ENCODE measurements at places on chromosomes 16 and 17.

GRCh38 chr16:12245088-12245920 lies 268.8 kb downstream of the SNX29 start:
- DNase-seq, result no peak

DNA sequence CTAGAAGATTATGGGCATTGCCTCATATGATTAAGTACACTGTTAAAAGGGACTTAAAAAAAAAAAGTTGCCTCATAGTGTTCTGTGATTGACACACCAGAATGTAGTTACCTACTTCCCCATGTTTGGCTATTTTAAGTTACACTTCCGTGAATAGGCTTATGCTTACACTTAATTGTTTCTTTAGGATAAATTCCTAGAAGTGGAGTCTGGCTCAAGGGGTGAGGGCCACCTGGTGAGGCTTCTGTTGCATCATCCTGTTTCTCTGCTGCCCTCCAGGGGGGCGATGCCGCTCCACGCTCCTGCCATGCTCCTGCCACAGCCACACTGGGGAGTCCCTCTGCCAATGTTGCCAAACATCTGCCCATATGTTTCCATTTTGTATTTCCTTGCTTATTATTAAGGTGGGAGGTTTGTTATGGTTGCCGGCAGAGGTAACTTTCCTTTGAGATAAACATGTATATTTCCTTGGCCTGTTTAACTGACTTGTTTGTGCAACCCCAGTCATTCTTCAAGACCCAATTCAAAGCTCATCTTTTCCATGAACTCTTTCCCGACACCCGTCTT lies 73.1 kb downstream of the KSR1 start:
- DNase-seq, result peak; percentile 43

DNA sequence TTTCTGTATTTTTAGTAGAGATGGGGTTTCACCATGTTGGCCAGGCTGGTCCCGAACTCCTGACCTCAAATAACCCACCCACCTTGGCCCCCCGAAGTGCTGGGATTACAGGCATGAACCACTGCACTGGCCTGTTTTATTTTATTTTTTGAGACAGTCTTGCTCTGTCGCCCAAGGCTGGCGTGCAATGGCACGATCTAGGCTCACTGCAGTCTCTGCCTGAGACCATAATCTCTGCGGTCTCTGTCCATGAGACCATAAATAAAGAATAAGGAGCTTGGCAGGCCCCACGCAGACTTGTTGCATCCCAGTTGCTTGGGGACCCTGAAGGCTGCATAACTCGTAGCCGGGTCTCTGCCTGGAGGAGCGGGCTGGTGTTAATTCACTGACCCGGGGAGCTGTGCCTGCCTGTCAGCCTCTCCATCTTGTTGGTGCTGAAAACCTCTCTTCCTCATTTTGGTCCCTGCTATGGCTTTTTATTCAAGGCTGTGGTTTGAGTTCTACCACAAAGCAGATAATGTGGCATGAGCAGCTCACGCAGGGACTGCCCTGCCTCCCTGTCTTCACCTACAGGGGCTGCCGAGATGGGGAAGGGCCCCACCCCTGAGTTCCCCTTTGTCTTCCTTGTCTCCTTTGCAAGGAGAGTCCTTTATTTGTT lies 82.1 kb downstream of the MSI2 start:
- no peak for DNase-seq

GRCh38 chr17:65370669-65371131 lies 190.7 kb downstream of the AXIN2 start:
- DNase-seq, result no peak

DNA sequence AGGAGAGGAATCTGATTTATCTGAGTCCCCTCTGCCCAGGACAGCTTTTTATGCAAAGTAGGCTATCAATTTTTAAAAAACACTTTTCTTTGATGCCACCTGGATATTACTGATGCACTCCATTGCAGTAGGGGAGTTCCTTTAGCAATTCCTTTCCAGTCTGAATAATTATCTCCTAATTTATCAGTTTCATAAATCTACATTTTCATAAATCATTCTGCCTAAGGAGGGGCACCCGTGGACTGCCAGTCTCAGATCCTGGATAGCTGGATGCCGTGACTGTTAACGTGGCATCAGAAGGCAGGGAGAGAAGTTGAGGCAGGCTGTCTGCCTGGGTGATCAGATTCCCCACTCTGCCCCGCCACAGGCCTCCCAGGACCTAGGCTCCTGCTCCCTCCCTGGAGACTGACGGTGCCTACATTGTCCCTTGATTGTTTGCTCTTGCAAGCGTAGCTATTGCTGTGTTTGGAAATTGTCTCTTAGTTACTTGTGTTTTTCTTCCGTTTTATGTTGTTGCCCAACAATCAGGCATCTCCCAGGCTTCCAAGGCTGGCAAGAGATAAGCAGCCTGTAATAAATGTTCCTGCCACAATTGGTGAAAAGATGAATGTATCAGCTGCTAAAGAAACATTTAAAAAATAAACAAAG lies 75.2 kb downstream of the KATNIP start:
- DNase-seq, result no peak

DNA sequence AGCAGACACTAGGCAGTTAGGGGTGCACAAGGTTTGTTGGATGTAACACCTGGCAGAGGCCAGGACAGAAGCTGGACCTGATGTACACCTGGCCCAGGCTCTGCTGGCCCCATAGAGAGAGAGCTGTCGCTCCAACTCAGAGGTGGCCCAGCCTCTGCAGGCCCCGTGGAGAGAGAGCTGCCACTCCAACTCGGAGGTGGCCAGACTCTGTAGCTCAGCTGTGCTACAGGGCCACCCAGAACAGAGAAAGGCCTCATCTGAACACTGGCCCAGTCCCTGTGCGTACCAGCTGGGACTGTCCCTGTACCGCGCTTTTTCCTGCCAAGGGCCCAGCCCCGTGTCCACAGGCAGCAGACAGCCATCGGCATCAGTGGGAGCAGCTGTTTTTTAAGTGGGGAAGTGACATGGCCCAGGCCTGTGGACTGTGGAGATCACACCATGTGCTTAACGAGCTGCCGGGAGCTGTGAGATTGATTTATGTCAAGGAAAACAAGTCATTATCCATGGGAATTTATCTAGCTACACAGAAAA lies 176.4 kb upstream of the CHMP6 start:
- DNase-seq, result no peak

DNA sequence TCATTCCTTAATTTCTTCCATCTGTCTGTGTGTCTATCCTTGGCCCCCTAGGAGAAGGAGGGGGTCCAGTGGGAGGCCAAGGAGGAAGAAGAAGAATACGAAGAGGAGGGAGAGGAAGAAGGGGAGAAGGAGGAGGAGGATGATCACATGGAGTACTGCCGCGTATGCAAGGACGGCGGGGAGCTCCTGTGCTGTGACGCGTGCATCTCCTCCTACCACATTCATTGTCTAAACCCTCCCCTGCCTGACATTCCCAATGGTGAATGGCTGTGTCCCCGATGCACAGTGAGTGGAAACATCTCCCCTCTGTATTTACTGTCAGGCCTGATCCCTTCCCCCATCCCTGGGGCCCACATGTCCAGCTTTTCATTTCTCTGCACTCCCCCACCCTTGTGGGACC lies 6.3 kb downstream of the CHD3 start:
- peak; percentile 8 for DNase-seq

- no peak for DNase-seq
Measured at GRCh38 chr17:57636274-57636673, 108.8 kb downstream of the CCDC182 start.

DNA sequence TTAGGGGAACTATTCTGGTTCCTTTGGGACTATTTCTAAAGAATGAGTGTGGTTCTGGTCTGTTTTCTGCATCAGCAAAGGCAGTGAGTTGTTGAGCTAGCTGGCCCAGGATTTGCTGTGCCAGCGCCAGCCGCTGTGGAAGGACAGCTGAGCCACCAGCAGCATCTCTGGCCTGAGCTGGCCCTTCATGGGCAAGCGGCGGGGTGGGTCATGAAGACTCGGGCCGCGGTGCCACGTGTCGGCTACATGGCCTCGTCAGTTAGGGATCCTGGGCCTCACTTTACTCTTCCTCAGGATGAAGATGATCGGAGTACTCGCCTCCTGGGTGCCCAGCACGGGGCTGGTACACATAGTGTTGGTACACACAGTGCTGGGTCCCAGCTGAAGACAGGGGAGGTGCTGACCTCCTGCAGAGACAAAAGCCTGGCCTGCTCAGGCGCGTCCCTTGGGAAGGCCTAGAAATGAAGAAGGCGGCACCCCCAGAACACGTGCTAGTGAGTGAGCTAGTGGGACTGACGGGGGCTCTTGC lies 17.9 kb upstream of the FAAP100 start:
- DNase-seq, result no peak

GRCh38 chr17:47867813-47868533 lies 17.0 kb upstream of the SP6 start:
- DNase-seq, result no peak

DNA sequence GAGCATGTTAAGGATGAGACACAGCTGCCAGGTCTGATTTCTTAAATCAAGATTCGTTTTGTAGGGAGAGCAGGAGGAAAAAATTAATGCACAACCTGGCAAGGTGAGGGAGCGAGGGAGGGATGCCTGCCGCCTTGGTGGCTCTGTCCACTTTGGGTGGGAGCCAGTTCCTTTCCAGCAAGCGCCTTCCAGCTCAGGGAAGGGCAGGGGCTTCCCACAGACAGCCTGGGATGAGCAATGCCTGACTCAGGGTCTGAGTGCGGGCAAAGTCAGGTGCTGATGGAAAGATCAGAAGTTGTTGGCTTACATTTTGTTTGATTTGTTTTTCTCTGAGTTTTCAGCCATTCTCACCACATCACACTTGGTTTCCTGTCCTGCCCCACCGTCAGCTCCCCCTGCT lies 220.7 kb downstream of the ENGASE start:
- no peak for DNase-seq

DNA sequence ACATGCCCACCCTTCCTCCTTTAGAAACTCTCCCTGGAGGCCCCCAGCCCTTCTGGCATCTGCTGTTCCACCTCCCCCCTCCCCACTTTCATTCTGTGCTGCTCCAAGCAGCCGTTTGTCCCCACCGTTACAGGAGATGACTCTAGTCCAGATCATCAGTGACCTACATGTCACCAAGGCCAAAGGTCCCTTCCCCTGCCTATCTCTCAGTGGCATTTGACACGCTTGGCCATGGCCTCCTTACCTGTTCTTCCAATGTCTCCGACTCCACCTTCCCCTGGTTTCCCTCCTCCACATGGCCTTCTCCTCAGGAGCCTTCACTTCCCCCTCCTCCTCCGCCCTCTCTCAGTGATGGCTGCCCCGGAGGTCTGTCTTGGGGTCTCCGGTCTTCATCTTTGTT lies 9.4 kb downstream of the TMEM92 start:
- DNase-seq, result no peak

GRCh38 chr17:27612160-27612770 lies 18.7 kb upstream of the LGALS9 start:
- DNase-seq, result no peak

- DNase-seq, result no peak
Measured at GRCh38 chr17:1898332-1898731, 68.5 kb downstream of the RPA1 start.

- peak; percentile 78 for DNase-seq
Measured at GRCh38 chr17:50117202-50118051, 12.5 kb downstream of the SAMD14 start.

DNA sequence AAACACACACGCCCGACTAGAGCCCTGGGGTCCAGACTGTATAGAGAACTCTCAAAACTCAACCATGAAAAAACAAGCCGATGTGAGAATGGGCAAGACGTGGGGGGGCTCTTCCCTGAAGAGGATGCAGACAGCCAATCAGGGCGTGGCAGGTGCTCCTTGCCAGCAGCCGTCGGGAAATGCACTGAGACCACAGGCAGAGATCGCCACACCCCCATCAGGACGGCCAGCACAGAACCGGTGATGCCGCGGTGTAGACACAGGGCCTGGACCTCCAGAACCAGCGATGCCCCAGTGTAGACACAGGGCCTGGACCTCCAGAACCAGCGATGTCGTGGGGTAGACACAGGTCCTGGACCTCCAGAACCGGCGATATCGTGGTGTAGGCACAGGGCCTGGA lies 169.2 kb downstream of the LAT start:
- DNase-seq, result no peak

DNA sequence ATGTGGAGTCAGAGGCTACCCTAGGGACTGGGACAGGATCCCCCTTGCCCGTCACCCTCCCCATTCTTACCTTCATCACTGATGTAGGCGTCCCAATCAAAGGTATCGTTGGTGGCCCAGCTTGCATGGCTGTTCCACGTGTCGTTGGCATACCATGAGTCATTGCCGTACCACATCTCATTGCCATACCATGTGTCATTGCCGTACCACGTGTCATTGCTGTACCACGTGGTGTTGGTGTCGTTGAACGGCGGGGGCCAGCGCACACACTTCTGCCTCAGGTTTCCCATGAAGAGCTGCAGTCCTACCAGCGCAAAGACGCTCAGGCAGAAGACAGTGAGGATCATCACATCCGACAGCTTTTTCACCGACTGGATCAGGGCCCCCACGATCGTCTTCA lies 4.8 kb downstream of the SCN4A start:
- no peak for DNase-seq

GRCh38 chr17:7136266-7136877 lies 21.8 kb upstream of the ASGR2 start:
- DNase-seq, result peak; percentile 65

GRCh38 chr17:75111777-75112335 lies 2.1 kb downstream of the ARMC7 start:
- no peak for DNase-seq

GRCh38 chr16:1887711-1888354 lies 15.9 kb upstream of the MEIOB start:
- DNase-seq, result no peak

DNA sequence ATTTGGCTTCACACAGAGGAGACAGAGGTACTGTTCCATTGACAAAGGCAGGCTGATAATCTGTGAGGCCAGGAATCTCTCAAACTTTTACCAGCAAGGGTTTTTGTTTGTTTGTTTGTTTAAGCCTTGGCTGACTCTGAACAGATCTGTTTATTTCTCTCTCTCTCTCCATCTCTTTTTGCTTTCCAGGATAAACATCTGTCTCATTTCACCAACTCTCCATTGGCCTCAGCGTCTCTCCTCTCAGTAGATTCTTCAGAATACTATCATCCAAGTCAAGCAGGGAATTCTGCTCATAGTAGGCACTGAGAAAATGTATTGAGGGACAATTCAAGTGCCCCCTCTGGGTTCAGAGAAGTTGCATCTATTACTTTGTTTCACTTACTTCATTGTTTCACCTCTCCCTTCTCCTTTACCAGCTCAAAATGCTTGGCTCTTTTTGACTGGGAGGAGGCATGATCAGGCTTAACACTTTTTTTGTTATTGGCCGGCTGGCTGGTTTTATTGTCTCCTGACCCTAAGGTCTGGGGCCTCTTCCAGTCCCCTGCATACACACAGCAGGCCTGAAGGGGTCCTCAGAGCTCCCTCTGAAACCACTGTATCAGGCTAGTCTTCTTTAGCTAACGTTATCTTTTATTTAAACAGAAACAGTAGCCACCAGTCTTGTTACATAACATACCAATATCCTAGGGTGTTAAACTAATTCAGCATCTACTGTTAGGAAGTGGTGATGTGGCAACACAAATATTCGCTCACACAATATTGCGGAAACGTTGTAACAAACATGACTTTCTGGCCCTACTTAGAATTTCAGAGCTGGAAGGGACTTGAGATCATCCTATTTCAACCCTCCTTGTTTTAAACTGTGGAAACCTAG lies 2.0 kb upstream of the YPEL2 start:
- peak; percentile 71 for DNase-seq

GRCh38 chr16:5761592-5761991 lies 664.0 kb upstream of the EEF2KMT start:
- no peak for DNase-seq
